ENCODE measurements at places on chromosomes 2 and 18. TPM values are rescaled to one million over a fixed set of nuclear protein-coding genes. Genes with fewer than 3 reads are reported as not detected.

DNA sequence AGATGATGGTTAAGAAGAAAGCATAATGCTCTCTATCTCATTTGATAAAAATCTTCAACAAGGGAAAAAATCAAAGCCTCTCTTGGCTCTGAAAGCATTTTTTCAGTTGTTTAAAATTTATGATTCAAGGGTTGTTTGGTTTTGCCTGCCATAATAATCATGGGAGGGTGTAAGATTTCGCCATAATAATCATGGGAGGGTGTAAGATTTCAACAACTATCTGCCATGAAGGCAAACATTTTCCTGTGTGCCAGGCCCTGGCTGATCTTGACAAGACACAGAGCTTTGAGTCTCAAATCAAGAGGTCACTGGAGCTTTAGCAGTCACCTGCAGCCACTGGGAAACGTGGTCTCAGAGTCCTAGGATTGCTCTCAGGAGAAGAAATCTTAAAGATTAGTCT lies 175.1 kb upstream of the PIEZO2 start:
- H3K36me3 ChIP-seq: no peaks in the 10 kb centered on the region
- no peaks in the 10 kb centered on the region for H3K4me1 ChIP-seq
- H3K4me3 ChIP-seq: no peak overlapping the region
- no peak overlapping the region for H3K27ac ChIP-seq

GRCh38 chr18:41145516-41145915 lies 809.5 kb upstream of the PIK3C3 start:
- H3K36me3 ChIP-seq: no peaks in the 10 kb centered on the region
- H3K27me3 ChIP-seq: no peaks in the 10 kb centered on the region
- no peak for DNase-seq
- H3K27ac ChIP-seq: no peak overlapping the region

- H3K4me3 ChIP-seq: no peak overlapping the region
- H3K36me3 ChIP-seq: peaks cover 7% of the 10 kb centered on the region
- H3K27ac ChIP-seq: no peak overlapping the region
- no peak for DNase-seq
- H3K4me1 ChIP-seq: no peaks in the 10 kb centered on the region
These were observed 18.7 kb downstream of the IGFBP5 start for GRCh38 chr2:216676630-216677029.

- no peaks in the 10 kb centered on the region for H3K4me1 ChIP-seq
- H3K27me3 ChIP-seq: no peaks in the 10 kb centered on the region
- no peak for DNase-seq
- H3K27ac ChIP-seq: no peak overlapping the region
- H3K4me3 ChIP-seq: no peak overlapping the region
- H3K36me3 ChIP-seq: no peaks in the 10 kb centered on the region
These were observed 96.8 kb upstream of the THUMPD2 start for GRCh38 chr2:39875914-39876267.

GRCh38 chr2:179675435-179675834 lies 186.0 kb downstream of the ZNF385B start:
- H3K4me1 ChIP-seq: no peaks in the 10 kb centered on the region
- no peak overlapping the region for H3K4me3 ChIP-seq
- H3K36me3 ChIP-seq: no peaks in the 10 kb centered on the region
- no peak overlapping the region for H3K27ac ChIP-seq
- H3K27me3 ChIP-seq: no peaks in the 10 kb centered on the region
- DNase-seq: no peak

GRCh38 chr2:99827296-99827999 lies 314.9 kb downstream of the AFF3 start:
- no peak for DNase-seq
- no peaks in the 10 kb centered on the region for H3K36me3 ChIP-seq
- no peaks in the 10 kb centered on the region for H3K27me3 ChIP-seq
- no peaks in the 10 kb centered on the region for H3K4me1 ChIP-seq
- no peak overlapping the region for H3K4me3 ChIP-seq
- H3K27ac ChIP-seq: no peak overlapping the region

GRCh38 chr18:3447068-3447894 lies 2.7 kb upstream of the TGIF1 start:
- peaks cover 15% of the 10 kb centered on the region for H3K4me1 ChIP-seq
- H3K4me3 ChIP-seq: peak overlapping the region; percentile 65
- H3K36me3 ChIP-seq: no peaks in the 10 kb centered on the region
- no peaks in the 10 kb centered on the region for H3K27me3 ChIP-seq
- no peak for DNase-seq

GRCh38 chr18:61596296-61596695 lies 263.1 kb downstream of the CDH20 start:
- H3K27ac ChIP-seq: no peak overlapping the region
- H3K36me3 ChIP-seq: no peaks in the 10 kb centered on the region
- no peaks in the 10 kb centered on the region for H3K4me1 ChIP-seq
- H3K4me3 ChIP-seq: no peak overlapping the region
- no peaks in the 10 kb centered on the region for H3K27me3 ChIP-seq
- DNase-seq: no peak

DNA sequence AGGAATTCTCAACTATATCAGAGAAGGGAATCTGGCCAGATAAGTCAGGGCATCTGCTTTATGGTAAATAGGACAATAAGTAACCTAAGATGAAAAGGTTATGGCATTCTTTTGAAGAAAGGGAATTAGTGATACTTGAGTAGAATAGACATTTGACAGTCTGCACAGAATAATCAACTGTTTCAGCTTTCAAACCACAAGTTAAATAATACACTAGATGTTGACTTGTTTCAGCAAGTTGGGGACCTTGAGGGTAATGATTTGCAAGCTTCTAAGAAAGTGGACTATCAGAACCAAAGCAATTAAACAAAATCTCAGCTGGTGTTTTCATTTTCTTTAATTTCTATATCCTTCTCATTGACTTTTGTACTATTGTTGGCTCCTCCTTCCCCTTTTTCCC lies 54.5 kb downstream of the SLC39A10 start:
- H3K27ac ChIP-seq: no peak overlapping the region
- no peaks in the 10 kb centered on the region for H3K4me1 ChIP-seq
- DNase-seq: no peak
- H3K4me3 ChIP-seq: no peak overlapping the region
- H3K27me3 ChIP-seq: no peaks in the 10 kb centered on the region

GRCh38 chr2:120712180-120712681 lies 23.4 kb upstream of the GLI2 start:
- no peaks in the 10 kb centered on the region for H3K36me3 ChIP-seq
- DNase-seq: no peak
- no peak overlapping the region for H3K4me3 ChIP-seq

DNA sequence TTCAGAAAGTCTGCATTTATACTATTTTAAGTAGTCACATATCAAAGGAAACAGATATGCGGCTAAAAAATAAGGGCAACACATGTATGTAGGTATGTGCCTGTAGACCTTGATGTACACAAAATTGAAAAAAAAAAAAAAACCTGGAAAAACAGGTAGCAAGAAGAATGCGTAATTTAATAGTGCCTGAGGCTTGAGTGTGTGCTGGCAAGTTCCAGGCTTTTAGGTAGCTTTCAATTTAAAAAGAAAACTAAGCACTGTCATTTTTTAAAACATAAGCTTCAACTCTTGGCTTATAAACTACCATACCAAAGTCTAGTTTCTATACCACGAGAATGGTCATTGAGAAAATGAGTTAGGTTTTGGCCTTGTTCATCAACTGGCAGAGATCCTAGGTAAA lies 72.3 kb downstream of the OTX1 start:
- no peak for DNase-seq
- no peaks in the 10 kb centered on the region for H3K36me3 ChIP-seq
- no peaks in the 10 kb centered on the region for H3K4me1 ChIP-seq
- no peak overlapping the region for H3K4me3 ChIP-seq

- H3K4me3 ChIP-seq: no peak overlapping the region
- DNase-seq: no peak
- H3K27ac ChIP-seq: no peak overlapping the region
- no peaks in the 10 kb centered on the region for H3K27me3 ChIP-seq
These were observed 185.4 kb upstream of the SKOR2 start for GRCh38 chr18:47436871-47437270.

DNA sequence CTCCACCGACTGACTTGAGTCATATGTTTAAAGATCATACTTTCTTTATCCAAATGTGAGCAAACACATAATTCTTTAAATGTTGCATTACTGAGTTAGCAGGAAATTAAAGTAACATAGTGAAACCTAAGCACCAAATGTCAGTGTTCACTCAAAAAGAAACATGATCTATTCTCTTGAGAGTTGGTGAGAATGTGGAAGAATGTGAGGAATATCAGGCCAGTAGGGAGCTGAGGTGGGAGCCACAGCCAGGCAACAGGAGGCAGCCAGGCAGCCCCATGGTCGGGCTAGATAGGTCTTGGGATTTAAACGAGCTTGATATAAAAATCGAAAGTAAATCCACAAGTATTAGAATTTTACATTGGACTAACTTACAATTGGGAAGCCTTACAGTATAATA lies 198.1 kb upstream of the SH3BP4 start:
- H3K36me3 ChIP-seq: no peaks in the 10 kb centered on the region
- H3K4me3 ChIP-seq: no peak overlapping the region
- no peak overlapping the region for H3K27ac ChIP-seq
- H3K27me3 ChIP-seq: no peaks in the 10 kb centered on the region

- H3K27me3 ChIP-seq: no peaks in the 10 kb centered on the region
- no peak for DNase-seq
- peak overlapping the region; percentile 88 for H3K4me3 ChIP-seq
- H3K36me3 ChIP-seq: no peaks in the 10 kb centered on the region
- H3K4me1 ChIP-seq: peaks cover 33% of the 10 kb centered on the region
These were observed 620 bp upstream of the WDFY1 start for GRCh38 chr2:223945755-223946154.

GRCh38 chr18:36128907-36129299 lies 237 bp downstream of the SLC39A6 start:
- peak overlapping the region; percentile 99 for H3K27ac ChIP-seq
- DNase-seq: no peak
- peaks cover 5% of the 10 kb centered on the region for H3K36me3 ChIP-seq
- H3K4me1 ChIP-seq: peaks cover 26% of the 10 kb centered on the region

- no peaks in the 10 kb centered on the region for H3K4me1 ChIP-seq
- H3K36me3 ChIP-seq: no peaks in the 10 kb centered on the region
- H3K27me3 ChIP-seq: no peaks in the 10 kb centered on the region
- H3K27ac ChIP-seq: no peak overlapping the region
- DNase-seq: no peak
- H3K4me3 ChIP-seq: no peak overlapping the region
These were observed 160.3 kb upstream of the VRK2 start for GRCh38 chr2:57886161-57886786.

GRCh38 chr2:16633621-16634430 lies 31.8 kb downstream of the CYRIA start:
- no peak for DNase-seq
- H3K27ac ChIP-seq: no peak overlapping the region
- no peaks in the 10 kb centered on the region for H3K36me3 ChIP-seq
- peaks cover 9% of the 10 kb centered on the region for H3K4me1 ChIP-seq

DNA sequence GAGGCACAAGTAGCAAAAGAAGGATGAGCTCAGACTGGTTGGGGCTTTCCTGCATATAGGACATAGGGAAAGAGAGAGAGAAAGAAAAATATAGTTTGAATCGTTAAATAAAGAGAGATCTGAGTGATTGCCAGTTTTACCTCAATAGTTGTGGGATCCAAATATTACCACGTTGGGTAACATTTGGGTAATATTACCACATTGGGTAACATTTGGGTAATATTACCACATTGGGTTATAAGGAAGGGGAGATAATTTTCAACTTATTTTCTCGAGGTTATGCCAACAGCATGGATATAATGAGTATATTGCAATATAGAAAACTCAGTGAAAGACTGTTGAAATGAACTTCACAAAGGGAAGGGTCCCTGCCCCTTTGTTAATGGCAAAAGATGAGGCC lies 20.7 kb downstream of the SP140 start:
- no peak for DNase-seq
- no peaks in the 10 kb centered on the region for H3K36me3 ChIP-seq
- H3K27me3 ChIP-seq: no peaks in the 10 kb centered on the region
- H3K4me1 ChIP-seq: no peaks in the 10 kb centered on the region

DNA sequence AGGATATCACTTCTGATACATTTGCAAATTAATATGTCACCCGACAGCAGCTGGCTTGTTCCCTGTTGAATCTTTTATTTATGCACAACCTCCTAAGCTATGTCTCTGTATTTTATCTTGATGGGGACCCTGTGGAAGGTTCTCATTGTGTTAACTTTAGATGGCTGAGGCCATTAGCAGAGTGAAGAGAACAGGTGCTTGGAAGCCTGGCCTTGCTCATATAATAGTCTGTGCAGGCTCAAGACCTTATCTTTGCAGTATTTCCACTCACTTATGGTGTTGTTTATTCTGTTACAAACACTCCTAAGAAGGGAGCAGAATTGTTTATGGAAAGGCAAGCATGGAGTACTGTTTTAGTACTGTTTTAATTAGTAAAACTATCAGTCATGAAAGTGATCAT lies 107.6 kb downstream of the SETBP1 start:
- H3K4me1 ChIP-seq: peaks cover 13% of the 10 kb centered on the region
- no peak for DNase-seq
- no peak overlapping the region for H3K27ac ChIP-seq

GRCh38 chr2:75637568-75637967 lies 9.0 kb upstream of the MRPL19 start:
- no peak for DNase-seq
- H3K27me3 ChIP-seq: no peaks in the 10 kb centered on the region
- no peaks in the 10 kb centered on the region for H3K36me3 ChIP-seq
- H3K27ac ChIP-seq: no peak overlapping the region
- H3K4me1 ChIP-seq: peaks cover 16% of the 10 kb centered on the region

GRCh38 chr2:9287400-9288045 lies 80.9 kb downstream of the ASAP2 start:
- H3K4me1 ChIP-seq: peaks cover 11% of the 10 kb centered on the region
- no peaks in the 10 kb centered on the region for H3K27me3 ChIP-seq
- DNase-seq: no peak
- H3K4me3 ChIP-seq: no peak overlapping the region
- no peak overlapping the region for H3K27ac ChIP-seq

DNA sequence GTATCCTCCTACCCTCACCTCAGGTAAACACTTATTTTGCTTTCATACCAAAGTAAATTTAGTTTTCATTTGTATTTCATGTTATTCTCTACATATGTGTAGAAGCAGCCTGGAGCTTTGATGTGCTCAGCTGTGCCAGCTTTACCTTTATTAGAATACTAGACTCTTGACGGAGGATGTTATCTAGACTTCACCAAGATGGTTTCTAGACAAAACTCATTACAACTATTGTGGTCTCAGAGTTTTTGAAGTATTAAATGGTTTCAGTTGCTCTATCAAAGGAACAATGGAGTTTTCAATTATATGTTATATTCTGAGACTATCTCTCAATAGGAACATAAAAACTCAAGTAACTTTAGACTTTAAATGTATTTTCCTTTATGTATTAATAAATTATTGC lies 5.0 kb upstream of the IL18RAP start:
- no peaks in the 10 kb centered on the region for H3K27me3 ChIP-seq
- no peaks in the 10 kb centered on the region for H3K36me3 ChIP-seq
- no peak for DNase-seq
- H3K4me1 ChIP-seq: no peaks in the 10 kb centered on the region

- no peaks in the 10 kb centered on the region for H3K4me1 ChIP-seq
- H3K27me3 ChIP-seq: no peaks in the 10 kb centered on the region
- DNase-seq: no peak
- H3K4me3 ChIP-seq: no peak overlapping the region
These were observed 17.4 kb downstream of the RUFY4 start for GRCh38 chr2:218086478-218086877.

GRCh38 chr18:57533868-57534510 lies 52.5 kb downstream of the FECH start:
- H3K27ac ChIP-seq: no peak overlapping the region
- no peak for DNase-seq
- H3K4me1 ChIP-seq: no peaks in the 10 kb centered on the region
- H3K36me3 ChIP-seq: no peaks in the 10 kb centered on the region

CGREF1 gene
- 0.79 TPM for total RNA-seq

DSG1 gene
- total RNA-seq: not detected

CELF4 gene
- 0.15 TPM for total RNA-seq

SERPINB13 gene
- total RNA-seq: not detected

KIF3C gene
- total RNA-seq: 3.8 TPM

INPP5D gene
- 17.6 TPM for total RNA-seq

STPG4 gene
- 0.44 TPM for total RNA-seq

ALMS1 gene
- 25.3 TPM for total RNA-seq

STEAP3 gene
- total RNA-seq: 22.6 TPM

CCDC68 gene
- total RNA-seq: 26.6 TPM

B4GALT6 gene
- total RNA-seq: 1.8 TPM

Measured in upper lobe of left lung (tissue), 6 donors.